NAMALWA (cell line): ENCODE measurements at places on chromosomes 16 and 17.

DNA sequence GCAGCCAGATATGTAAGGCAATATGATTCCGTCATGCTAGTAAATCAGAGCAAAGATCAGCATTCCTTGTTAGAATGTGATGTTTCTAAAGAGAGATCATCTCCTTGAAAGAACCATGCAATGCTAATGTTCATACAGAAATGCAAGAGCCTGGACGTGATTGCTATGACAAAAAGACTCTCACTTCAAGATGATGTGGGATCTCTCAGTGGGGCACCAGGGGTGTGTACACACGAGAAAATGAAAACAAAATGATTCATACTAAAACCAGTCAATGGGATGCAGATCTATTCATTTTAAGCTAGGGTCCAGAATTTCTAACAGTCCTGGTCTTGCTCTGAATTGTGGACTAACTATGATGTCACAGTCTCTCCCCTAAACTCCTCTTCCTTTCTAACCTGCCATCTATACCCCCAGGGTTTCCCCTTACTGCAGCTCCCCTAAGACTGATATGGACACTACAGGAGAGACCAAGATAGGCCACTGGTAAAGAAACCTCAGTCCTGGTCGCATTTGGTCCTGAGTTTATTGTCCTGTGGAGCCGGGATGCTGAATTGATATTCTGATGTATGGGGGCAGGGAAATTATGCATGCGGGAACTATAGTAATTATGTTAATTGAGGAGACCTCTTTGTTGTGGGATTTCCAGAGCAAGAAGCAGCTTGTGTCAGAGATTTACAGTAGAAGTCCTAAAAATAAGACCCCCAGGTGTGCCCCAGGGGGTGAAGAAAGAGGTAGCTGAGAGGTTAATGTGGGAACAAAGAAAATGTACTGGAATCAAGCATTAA lies 179.0 kb downstream of the PMP22 start:
- no peak for DNase-seq

- DNase-seq: no peak
Measured at GRCh38 chr16:12422233-12422632, 381.5 kb downstream of the CPPED1 start.

GRCh38 chr16:81645266-81645694 lies 133.8 kb upstream of the PLCG2 start:
- DNase-seq: no peak

DNA sequence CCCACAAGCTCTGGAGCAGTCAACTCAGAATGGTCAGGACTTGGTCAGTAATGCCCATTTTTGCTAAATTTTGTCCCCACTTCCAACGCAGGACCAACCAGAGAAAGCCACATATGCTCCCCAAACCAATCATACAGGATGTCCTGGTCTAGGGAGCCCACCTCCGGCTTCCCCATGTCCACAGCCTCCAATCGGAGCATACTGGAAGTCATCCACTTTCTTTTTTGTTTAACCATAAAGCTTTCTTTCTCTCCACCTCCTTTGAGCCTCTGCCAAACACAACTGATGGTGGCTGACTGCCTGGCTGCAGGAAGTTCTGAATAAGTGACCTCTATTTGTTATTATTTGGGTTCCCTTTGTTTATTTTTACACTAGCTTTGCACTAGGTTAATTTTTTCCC lies 549.1 kb downstream of the WWOX start:
- no peak for DNase-seq

- no peak for DNase-seq
Measured at GRCh38 chr16:89323120-89323960, 105.8 kb downstream of the ZNF778 start.

GRCh38 chr16:1300664-1301476 lies 8.6 kb upstream of the UBE2I start:
- DNase-seq: peak; percentile 75

DNA sequence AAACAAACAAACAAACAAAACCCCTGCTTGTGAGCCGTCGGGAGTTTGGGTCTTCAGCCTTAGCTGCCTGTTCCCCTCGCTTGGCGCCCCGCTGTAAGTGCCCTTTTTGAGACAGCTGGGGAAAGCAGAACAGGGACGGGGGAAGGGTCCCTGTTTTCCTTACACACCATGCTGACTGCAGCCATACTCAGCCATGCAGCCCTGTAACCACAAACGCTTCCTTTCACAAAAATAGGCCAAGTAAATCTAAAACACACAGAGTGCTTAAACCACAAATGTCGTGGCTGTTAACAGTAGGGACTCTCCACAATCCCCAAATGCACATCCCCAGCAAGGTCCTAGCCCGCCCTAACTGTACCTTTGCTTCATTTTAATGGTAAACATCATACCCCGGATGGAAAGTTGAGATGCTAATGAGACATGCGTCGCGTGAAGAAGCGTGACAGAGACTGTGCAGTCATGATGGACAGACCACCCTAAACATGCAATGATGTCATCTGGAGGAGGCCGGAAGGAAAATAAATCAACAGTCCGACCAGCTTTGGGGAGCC lies 129.9 kb downstream of the MGAT5B start:
- peak; percentile 98 for DNase-seq

GRCh38 chr16:85653290-85653891 lies 35.4 kb downstream of the GINS2 start:
- no peak for DNase-seq

DNA sequence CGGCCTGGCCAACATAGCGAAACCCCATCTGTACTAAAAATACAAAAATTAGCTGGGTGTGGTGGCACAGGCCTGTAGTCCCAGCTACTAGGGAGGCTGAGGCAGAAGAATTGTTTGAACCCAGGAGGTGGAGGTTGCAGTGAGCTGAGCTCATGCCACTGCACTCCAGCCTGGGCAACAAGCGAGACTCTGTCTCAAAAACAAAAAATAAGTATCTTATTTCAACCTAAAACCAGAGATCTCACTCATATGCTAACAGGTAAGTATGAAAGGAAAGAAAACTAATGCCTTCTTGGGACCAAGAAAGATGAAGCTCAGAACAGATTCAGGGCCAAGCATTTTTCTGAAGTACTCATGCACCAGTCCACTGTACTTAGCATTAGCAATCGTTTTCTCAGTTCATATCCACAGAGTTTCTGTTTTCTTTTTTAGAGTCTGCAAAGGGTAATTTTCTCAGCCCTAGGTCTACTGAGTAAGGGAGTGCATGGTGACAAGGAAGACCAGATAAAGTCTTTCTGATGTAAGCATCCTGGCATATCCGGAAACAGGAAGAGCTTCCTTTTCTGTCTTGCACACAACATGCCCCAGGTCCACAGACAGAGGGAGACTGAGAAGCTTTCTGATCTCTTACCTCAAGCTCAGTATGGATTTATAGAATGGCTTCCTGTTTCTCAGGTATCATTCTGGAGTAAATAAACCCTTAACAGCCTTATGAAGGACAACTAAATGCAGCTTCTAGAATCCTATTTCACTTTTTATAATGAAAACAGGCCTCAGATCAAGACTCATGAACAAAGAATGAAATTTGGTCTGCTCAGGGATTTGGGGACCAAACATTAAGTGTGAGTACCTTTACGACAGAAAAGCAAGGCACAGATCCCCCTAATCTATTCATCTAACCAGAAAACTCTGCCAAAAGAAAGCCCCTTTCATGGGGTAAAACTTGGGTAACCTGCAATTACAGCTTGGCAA lies 38.7 kb upstream of the FOXJ1 start:
- peak; percentile 42 for DNase-seq

DNA sequence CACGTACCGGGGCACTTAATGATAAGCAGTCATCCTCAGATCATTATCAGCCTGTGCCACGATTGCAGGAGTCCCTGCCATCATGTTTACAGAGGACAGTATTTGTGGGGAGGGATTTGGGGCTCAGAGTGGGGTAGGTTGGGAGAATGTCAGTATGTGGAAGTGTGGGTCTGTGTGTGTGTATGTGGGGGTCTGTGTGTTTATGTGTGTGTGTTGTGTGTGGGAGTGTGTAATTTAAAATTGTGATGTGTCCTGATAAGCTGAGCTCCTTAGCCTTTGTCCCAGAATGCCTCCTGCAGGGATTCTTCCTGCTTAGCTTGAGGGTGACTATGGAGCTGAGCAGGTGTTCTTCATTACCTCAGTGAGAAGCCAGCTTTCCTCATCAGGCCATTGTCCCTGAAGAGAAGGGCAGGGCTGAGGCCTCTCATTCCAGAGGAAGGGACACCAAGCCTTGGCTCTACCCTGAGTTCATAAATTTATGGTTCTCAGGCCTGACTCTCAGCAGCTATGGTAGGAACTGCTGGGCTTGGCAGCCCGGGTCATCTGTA lies 13.5 kb upstream of the EFCAB13 start:
- no peak for DNase-seq

GRCh38 chr17:33175562-33175961 lies 117.5 kb downstream of the ASIC2 start:
- no peak for DNase-seq

DNA sequence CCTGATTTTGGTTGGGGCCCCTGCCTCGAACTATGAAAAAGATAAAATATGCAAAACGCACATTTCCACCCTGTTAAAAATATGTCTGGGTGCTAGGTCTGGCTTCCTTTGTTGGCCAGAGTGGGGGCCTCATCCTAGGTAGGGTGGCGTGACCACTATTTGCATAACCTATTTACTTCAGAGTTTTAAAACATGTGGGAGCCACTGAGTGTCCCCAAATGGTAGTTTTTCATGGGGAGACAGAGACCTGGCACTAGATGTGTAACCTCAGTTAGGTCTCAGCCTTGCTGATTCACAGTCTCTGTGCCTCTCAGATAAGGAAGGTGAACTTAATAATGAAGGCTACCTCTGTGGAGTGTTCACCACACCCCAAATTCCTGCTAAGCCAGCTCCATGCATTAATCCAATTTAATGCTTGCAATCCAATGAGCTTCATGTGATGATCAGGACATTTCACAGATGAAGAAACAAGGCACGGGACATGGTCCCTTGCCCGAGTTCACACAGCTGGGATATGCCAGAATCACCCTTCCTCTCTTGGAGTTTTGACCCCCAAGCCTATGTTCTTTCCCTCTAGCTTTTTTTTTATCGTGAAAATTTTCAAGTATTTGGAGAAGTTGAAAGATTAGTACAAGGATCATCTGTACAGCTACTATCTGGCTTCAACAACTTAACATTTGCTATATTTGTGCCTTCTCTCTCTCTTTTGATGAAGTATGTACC lies 103.4 kb downstream of the IRF8 start:
- DNase-seq: no peak

DNA sequence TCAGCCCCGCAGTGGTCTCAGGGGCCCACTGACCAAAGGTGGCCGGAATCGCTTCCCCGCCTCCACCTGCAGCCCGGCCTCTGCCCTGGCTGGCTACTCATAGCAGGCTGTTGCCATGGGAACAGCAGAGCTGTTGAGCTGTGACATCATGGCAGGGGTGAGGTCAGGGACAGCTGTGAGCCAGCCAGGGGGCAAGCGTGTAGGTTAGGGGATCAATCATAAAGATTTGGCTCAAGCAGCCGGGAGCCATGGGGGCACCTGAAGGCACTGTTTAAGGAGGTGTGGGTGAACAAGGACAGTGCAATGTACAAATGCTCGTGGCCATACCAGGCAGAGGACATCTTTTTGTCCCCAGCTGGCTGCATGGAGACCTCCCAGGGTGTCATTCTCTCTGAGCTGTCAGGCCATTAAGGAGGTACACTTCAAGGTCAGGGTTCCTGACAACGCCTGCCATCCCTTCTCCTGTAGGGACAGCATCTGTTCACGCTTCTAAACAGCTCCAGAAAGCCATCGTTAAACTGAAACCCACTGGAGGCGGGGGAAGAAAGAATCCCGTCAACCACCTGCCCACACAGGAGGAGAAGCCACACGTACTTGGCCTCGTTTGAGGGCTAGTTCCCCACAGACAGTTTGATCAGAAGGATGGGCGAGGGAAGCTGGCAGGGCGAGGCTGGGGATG lies at the start of gene CEP295NL:
TSS of gene CEP295NL (minus strand) at position 101 of the 679 bp plus-strand sequence. CDS start 1,373 bp downstream, outside the sequence.
- peak; percentile 51 for DNase-seq

DNA sequence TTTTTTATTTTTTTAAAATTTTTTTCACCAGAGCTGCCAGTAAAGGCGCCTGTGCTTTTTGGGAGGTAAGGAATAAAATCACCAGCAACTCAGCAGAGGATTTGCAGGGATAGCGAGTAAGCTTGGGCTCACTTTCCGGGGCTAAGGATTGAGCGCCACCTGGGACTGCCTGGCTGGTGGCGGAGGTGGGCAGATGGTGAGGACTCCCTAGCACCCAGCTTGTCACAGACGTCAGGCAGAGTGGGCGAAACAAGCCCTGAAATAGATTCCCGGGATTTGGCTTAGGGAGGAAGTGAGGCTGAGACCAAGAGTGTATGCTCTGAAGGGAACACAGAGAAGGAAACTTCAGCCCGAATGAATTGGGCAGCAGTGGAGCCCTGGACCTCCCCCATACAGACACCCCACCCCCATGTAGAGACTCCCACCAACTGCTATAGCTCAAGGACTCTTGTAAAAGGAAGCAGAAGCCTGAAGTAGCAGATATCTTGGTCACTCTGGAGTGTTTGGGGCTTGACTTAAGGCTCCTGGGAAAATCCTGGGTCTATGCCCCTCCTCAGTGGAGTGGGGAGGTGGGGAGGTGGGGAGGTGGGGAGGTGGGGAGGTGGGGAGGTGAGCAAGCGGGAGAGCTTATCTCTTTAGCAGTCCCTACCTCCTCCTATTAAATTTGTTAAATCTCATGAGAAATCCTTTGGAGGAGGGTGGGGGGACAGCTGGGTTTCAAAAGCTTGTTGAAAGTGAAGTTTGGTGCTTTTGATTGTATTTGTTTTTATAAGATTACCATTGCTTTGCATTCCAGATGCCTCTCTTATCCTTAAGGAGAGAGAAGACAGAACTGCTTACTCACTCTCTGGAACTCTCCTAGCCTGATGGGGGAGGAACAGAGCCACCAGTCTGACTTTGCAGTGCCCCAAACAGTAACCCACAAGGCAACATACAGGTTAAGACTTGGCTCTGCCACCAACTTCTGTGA lies 8.2 kb downstream of the ARL4D start:
- no peak for DNase-seq

- DNase-seq: no peak
Measured at GRCh38 chr17:28563475-28563874, 7.8 kb downstream of the PIGS start.

GRCh38 chr17:27968206-27968732 lies 74.2 kb upstream of the NLK start:
- DNase-seq: no peak

- peak; percentile 25 for DNase-seq
Measured at GRCh38 chr17:45077643-45078042, 16.5 kb downstream of the NMT1 start.
